ENCODE measurements at places on chromosomes 2 and 18. TPM values are rescaled to one million over a fixed set of nuclear protein-coding genes. Genes with fewer than 3 reads are reported as not detected.
A peak's percentile ranks its signal among the peaks of the same experiment; 100 is the strongest.

Gene SERTAD2
- total RNA-seq: 26.7 TPM

Gene IL37
- not detected for total RNA-seq

Gene CFC1B
- total RNA-seq: not detected

Gene ANKRD36
- 96.4 TPM for total RNA-seq

Gene CLEC4F
- total RNA-seq: 0.58 TPM

Gene TTN
- 28.2 TPM for total RNA-seq

DNA sequence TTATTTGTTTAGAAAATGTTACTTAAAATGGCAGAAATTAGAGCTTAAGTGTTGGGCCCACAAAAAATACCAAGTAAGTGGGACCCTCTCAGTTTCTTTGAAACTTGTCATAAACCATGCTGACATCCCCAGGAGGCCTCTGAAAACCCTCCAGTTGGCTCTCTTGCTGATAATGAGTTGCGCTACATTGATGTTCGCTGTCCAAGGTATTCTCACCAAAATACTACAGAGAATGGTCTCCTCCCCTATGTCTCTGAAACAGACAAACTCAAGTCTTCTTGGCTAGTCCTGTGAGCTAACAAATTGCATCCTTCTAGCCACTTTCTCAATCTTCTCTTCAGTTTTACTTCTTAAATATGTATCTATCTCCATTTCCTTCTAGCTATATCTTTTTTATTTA lies 669.4 kb downstream of the IRS1 start:
- no peaks in the 10 kb centered on the region for H3K36me3 ChIP-seq
- DNase-seq: no peak
- H3K4me1 ChIP-seq: no peaks in the 10 kb centered on the region
- no peak overlapping the region for H3K4me3 ChIP-seq
- no peak overlapping the region for H3K27ac ChIP-seq

- H3K4me3 ChIP-seq: peak overlapping the region; percentile 67
- peaks cover 26% of the 10 kb centered on the region for H3K4me1 ChIP-seq
- no peaks in the 10 kb centered on the region for H3K36me3 ChIP-seq
- peak; percentile 69 for DNase-seq
- no peaks in the 10 kb centered on the region for H3K27me3 ChIP-seq
- peak overlapping the region; percentile 70 for H3K27ac ChIP-seq
Observed at GRCh38 chr18:70288171-70288850, 534 bp upstream of the SOCS6 start.

- peak; percentile 89 for DNase-seq
- no peak within 1 kb of the TSS for H3K27ac ChIP-seq
- no peaks in the 10 kb centered on the region for H3K36me3 ChIP-seq
- H3K4me3 ChIP-seq: no peak within 1 kb of the TSS
- H3K27me3 ChIP-seq: peaks cover 44% of the 10 kb centered on the region
Observed at GRCh38 chr2:216371721-216372702, at the start of gene MARCHF4. MARCHF4 (minus strand) TSS chr2:216372483; CDS start chr2:216370260, 2,223 bp downstream.

DNA sequence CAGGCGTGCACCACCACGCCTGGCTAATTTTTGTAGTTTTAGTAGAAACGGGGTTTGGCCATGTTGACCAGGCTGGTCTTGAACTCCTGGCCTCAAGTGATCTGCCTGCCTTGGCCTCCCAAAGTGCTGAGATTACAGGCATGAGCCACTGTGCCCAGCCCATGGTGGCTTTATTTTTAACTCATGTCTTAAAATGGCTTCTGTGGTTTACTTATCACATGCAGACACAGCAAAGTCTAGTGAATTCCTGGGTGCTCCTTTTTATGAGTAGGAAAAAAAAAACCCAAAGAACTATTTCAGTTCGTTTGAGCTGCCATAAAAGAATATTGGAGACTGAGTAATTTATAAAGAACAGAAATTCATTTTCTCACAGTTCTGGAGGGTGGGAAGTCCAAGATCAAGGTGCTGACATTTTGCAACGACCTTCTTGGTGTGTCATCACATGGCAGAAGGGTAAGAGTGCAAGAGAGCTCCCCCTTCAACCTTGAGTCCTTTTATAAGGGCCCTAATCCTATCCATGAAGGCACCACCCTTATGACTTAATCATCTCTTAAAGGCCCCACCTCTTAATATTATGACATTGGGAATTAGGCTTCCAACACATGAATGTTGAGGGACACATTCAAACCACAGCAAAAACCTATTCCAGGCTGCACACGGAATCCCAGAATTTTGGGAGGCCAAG lies 12.6 kb upstream of the REL start:
- DNase-seq: no peak
- no peaks in the 10 kb centered on the region for H3K4me1 ChIP-seq
- H3K27ac ChIP-seq: no peak overlapping the region
- H3K27me3 ChIP-seq: no peaks in the 10 kb centered on the region
- H3K36me3 ChIP-seq: no peaks in the 10 kb centered on the region

- H3K27me3 ChIP-seq: no peaks in the 10 kb centered on the region
- no peak overlapping the region for H3K27ac ChIP-seq
- no peaks in the 10 kb centered on the region for H3K4me1 ChIP-seq
- DNase-seq: no peak
- H3K36me3 ChIP-seq: no peaks in the 10 kb centered on the region
Observed at GRCh38 chr18:5052491-5052890, 144.6 kb downstream of the AKAIN1 start.

DNA sequence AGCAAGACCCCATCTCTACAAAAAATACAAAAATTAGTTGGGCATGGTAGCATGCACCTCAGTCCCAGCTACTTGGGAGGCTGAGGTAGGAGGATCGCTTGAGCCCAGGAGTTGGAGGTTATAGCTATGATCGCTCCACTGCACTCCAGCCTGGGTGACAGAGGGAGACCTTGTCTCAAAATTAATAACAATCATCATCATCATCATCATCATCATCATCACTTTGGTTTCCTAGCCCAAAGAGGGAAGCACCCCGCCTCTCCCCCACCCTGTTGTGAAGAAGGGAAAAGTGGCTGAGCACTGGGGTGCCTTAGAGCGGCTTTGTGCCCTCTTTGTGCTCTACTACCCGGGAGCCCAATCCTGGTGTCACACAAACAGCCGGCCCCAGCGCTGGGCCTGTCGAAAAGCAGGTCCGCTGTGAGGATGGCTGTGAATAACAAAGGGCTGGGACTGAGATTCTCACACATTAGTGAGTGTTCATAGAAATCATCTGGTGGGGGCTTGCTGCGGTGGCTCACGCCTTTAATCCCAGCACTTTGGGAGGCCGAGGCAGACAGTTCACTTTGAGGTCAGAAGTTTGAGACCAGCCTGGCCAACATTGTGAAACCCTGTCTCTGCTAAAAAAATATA lies 42.6 kb upstream of the ASXL2 start:
- H3K27ac ChIP-seq: no peak overlapping the region
- no peaks in the 10 kb centered on the region for H3K36me3 ChIP-seq
- H3K4me1 ChIP-seq: no peaks in the 10 kb centered on the region
- no peak for DNase-seq
- no peaks in the 10 kb centered on the region for H3K27me3 ChIP-seq

- no peak for DNase-seq
- no peaks in the 10 kb centered on the region for H3K27me3 ChIP-seq
- H3K36me3 ChIP-seq: no peaks in the 10 kb centered on the region
Observed at GRCh38 chr2:24015562-24016375, 5.9 kb downstream of the MFSD2B start.

DNA sequence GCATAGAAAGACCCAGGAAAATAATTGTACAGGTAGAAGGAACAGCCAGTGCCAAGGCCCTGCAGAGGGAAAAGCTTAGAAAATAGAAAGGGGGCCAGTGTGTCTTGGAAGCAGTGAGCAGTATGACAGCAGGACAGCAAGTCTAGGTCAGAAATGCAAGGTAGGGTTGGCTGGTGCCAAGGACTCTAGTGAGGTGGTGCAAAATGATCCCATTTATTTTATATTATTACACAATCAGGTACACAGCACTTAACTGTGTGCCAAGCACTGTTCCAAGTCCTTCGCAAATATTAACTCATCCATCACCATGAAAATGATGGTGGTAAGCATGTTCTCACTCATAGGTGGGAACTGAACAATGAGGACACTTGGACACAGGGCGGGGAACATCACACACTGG lies 100.0 kb downstream of the AQP4 start:
- DNase-seq: no peak
- no peaks in the 10 kb centered on the region for H3K36me3 ChIP-seq
- no peak overlapping the region for H3K27ac ChIP-seq
- H3K4me3 ChIP-seq: no peak overlapping the region
- H3K4me1 ChIP-seq: no peaks in the 10 kb centered on the region

DNA sequence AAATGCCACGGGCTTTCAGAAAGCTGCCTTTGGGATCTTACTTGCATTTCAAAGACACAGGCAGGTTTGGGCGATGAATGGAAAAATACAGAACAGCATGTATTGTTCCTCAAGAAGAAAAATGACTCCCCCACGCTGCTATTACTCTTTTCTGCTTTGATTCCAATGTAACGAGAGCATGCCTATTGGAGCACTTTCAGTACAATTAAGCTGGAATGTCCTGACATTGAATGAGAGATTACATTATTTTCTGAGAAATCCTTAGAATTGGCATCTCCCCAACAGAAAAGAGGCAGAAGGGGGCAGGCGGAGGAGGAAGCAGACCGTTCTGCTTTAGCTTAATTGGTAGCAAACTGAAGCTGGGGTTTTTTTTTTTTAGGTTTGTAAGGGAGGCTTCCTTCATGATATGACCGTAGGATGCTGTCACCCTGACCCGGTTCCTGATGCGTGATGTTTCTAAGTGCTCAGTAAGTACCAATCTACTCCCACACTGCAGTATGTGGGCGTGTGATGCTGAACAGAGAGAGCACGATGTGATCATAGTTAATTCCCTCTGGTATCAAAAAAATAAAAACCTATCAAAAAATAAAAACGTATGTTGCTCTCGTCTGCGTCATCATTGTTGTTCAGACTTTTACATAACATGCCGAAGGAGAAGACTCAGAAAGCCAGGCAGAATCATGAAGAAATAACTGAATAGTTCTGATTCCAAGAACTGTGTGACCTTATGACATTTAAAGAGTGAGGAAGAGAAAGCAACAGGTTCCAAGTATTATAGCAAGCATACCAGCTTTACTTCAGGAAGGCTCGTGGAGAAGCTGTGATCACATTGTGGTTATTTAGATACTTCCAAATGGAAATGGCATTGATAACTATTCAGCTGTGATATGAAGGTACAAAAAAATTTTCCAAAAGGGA lies 40.5 kb downstream of the LONRF2 start:
- no peak overlapping the region for H3K27ac ChIP-seq
- no peaks in the 10 kb centered on the region for H3K27me3 ChIP-seq
- H3K36me3 ChIP-seq: no peaks in the 10 kb centered on the region
- DNase-seq: no peak
- H3K4me3 ChIP-seq: no peak overlapping the region

DNA sequence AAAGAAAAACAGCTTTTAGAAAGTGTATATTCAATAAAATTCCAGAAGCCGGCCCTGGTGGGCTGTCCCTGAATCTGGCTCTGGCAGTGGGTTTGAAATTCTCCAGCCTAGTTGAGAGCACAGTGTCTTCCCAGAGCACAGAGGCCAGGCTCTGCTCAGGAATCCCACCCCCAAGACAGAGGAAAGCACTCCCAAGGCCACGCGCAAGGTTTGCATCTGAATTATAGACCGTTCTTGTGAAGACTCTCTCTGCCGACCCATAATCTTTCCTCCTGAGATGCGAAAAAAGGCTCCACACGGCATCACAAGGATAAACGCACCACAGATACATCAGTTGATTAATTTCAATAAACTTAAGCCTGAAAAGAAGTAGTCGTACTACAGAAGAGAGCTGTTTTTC lies 342.2 kb downstream of the CMPK2 start:
- H3K27ac ChIP-seq: no peak overlapping the region
- H3K36me3 ChIP-seq: no peaks in the 10 kb centered on the region
- DNase-seq: no peak
- H3K27me3 ChIP-seq: no peaks in the 10 kb centered on the region
- H3K4me3 ChIP-seq: no peak overlapping the region
- peaks cover 8% of the 10 kb centered on the region for H3K4me1 ChIP-seq

DNA sequence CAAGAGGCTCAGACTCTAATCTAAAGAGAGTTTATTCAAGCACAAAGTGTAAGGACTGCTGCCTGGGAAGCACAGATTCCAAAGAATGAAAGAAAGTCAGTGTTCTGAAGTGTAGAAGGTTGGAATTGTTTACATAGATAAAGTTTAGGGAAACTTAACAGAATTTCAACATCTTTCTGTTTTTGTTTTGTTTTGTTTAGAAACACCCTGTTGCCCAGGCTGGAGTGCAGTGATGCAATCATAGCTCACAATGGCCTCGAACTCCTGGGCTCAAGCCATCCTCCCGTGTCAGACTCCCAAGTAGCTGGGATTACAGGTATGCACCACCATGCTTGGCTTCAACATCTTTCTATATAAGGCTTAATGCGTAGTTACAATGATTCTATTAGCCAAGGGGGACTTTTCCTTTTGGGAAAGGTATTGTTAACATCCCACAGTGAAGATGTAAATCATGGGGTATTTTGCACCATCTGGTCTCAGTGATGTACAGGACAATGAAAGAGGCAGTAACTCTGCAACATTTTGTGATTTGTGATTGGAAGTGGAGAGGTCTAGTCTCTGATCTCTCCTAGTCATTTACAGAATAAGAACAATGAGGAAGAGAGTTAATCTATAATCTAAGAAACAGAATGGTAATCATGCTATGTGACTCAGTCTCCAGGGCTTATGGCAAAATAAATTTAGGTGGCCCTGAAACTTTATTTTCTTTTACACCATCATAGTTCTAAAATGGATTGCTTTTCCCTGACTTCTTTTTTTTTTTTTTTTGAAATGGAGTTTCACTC lies 45.6 kb upstream of the MSH6 start:
- H3K4me1 ChIP-seq: no peaks in the 10 kb centered on the region
- H3K27ac ChIP-seq: no peak overlapping the region
- no peak overlapping the region for H3K4me3 ChIP-seq
- DNase-seq: peak; percentile 10
- H3K27me3 ChIP-seq: peaks cover under 1% of the 10 kb centered on the region
- no peaks in the 10 kb centered on the region for H3K36me3 ChIP-seq

GRCh38 chr2:73080321-73081131 lies 9.0 kb upstream of the SFXN5 start:
- no peak overlapping the region for H3K4me3 ChIP-seq
- no peak overlapping the region for H3K27ac ChIP-seq
- no peaks in the 10 kb centered on the region for H3K27me3 ChIP-seq
- H3K4me1 ChIP-seq: no peaks in the 10 kb centered on the region

- no peaks in the 10 kb centered on the region for H3K36me3 ChIP-seq
- H3K4me1 ChIP-seq: peaks cover 8% of the 10 kb centered on the region
- peak; percentile 60 for DNase-seq
- peak overlapping the region; percentile 38 for H3K4me3 ChIP-seq
- no peaks in the 10 kb centered on the region for H3K27me3 ChIP-seq
- H3K27ac ChIP-seq: peak overlapping the region; percentile 97
Observed at GRCh38 chr2:207163053-207163755, 2.5 kb downstream of the KLF7 start.

DNA sequence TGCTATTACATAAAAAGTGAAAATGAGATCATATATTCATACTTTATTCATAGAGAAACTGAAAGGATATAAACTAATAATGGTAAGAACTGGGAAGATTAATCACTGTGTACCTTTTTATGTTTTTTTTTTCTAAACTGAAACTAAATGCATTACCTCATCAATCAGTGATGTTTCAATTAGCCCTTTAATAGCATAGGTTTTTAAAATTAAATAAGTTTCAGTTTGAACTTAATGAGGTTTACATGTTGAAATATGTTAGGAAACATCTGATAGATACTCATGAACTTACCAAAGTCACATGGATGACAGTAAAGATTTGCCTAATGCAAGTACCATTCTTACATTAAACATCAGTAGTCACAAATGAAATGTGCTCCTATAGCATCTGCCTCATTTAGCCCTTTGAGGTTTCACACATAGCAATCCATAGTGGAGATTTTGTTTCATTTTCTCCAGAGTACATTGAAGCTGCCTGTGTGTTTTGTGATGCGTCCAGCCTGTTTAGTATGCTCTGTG lies 8.9 kb downstream of the MAPRE2 start:
- no peaks in the 10 kb centered on the region for H3K36me3 ChIP-seq
- H3K4me3 ChIP-seq: no peak overlapping the region

Data from lung (tissue), 17 donors.